ENCODE measurements at places on chromosomes 13 and 19.

GRCh38 chr13:39038569-39039030, 344 bp downstream of the NHLRC3 start:
- no peak for DNase-seq

GRCh38 chr13:32407854-32408253, 20.1 kb downstream of the N4BP2L1 start:
- no peak for DNase-seq

- DNase-seq: no peak
Observed at GRCh38 chr13:78787190-78787589, 128.2 kb upstream of the OBI1 start.

GRCh38 chr13:22744688-22745452, 435.9 kb upstream of the SGCG start:
- no peak for DNase-seq

- no peak for DNase-seq
Observed at GRCh38 chr19:54162241-54162805, 2.8 kb upstream of the LENG1 start.
